ENCODE measurements at places on chromosomes 3 and 15.

DNA sequence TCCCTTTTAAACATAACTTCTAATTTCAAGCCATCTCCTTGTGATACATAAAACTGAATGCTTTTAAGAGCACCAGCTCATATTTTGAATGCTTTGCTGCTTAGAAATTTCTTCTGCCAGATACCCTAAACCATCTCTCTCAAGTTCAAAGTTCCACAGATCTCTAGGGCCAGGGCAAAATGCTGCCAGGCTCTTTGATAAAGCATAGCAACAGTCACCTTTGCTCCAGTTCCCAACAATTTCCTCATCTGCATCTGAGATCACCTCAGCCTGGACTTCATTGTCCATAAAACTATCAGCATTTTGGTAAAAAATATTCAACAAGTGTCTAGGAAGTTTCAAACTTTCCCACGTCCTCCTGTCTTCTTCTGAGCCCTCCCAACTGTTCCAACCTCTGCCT, 17.5 kb downstream of the OSTN start:
- no peak for DNase-seq

GRCh38 chr15:68371160-68371559, 60.8 kb downstream of the ITGA11 start:
- DNase-seq: no peak

GRCh38 chr3:145531548-145531947, 629.4 kb downstream of the PLOD2 start:
- DNase-seq: no peak

GRCh38 chr15:69557020-69557706, 104.5 kb downstream of the RPLP1 start:
- no peak for DNase-seq

GRCh38 chr15:25088261-25088790, 133.5 kb downstream of the SNRPN start:
- DNase-seq: no peak

DNA sequence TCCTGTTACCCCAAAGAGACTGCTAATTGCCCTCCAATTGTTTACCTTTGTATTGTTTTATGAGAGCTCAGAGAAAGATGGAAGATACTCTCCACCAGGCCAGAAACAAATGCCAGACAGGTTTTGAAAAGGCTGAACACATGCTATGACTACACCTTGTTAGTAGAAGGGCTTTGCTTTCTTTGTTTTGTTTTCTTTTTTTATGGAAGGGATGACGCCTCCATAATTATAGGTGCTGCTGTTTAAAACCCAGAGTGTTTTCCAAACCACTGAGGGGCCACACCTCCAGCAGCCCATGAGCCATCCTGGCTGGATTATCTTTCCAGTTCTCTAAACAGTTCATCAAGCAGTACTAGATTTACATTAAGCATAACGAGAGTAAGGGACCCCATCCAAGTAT, 5.6 kb upstream of the FOXP1 start:
- no peak for DNase-seq

DNA sequence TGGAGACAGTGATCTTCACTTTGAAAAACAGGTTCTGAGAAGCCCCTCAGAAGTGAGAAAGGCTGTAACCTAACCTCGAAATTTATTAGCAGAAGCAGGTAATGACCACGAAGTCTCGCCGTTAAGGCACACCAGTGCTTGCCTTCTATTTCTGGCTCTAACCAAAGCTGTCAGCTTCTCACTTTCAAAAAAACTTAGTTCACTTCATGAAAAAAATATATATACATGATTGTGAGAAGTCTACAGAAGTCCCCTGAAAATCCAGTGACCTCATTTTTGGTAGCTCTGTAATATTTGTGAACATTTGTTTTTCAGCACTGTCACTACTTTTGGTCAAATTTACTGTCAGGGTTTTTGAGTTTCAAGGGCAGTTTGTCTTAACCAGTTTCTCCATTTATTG, 19.1 kb upstream of the AKAP13 start:
- no peak for DNase-seq

- no peak for DNase-seq
Observed at GRCh38 chr3:117932441-117932840, 1102.2 kb downstream of the IGSF11 start.

GRCh38 chr15:97881346-97881965, 79.0 kb upstream of the ARRDC4 start:
- DNase-seq: no peak

DNA sequence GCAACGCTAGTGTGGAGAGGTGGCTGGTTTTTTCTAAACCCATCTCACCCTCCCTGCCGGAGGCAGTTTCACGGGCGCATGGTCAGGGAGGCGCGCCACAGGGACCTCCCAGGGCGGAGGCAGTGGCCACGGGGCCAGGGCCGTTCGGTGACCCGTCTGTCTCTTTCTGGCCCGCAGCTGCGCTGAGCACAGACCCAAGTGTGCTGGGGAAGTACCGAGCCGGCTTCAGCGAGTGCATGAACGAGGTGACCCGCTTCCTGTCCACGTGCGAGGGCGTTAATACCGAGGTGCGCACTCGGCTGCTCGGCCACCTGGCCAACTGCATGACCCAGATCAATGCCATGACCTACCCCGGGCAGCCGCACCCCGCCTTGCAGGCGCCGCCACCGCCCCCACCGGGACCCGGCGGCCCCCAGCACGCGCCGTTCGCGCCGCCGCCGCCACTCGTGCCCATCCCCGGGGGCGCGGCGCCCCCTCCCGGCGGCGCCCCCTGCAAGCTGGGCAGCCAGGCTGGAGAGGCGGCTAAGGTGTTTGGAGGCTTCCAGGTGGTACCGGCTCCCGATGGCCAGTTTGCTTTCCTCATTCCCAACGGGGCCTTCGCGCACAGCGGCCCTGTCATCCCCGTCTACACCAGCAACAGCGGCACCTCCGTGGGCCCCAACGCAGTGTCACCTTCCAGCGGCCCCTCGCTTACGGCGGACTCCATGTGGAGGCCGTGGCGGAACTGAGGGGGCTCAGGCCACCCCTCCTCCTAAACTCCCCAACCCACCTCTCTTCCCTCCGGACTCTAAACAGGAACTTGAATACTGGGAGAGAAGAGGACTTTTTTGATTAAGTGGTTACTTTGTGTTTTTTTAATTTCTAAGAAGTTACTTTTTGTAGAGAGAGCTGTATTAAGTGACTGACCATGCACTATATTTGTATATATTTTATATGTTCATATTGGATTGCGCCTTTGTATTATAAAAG, 1.8 kb downstream of the HES1 start:
- DNase-seq: peak; percentile 49

DNA sequence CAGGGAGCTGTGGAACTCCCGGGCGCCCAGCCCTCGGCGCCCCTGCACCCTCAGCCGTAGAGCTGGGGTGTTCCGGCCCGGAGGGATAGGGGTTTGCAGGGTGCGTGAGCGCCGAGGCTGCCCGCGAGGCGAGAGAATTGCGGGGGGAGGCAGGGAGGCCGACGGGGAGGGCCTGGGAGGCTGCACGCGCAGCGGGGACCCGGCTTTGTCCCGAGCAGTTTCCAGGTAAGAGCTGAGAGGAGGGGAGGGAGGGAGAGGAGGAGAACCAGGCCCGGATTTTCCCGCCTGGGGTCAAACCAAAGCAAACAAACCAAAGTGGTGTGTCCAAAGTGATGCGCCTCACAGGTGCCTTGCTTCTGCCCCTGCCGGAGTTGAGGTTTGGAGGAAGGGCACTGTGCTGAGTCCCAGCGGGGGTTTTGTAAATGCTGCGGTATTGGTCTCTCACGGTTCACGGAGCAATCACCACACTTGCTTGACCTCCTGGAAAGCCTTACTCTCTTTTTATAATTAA, 146.4 kb downstream of the TJP1 start:
- no peak for DNase-seq

- no peak for DNase-seq
Observed at GRCh38 chr3:10957976-10958749, 34.4 kb upstream of the SLC6A1 start.

DNA sequence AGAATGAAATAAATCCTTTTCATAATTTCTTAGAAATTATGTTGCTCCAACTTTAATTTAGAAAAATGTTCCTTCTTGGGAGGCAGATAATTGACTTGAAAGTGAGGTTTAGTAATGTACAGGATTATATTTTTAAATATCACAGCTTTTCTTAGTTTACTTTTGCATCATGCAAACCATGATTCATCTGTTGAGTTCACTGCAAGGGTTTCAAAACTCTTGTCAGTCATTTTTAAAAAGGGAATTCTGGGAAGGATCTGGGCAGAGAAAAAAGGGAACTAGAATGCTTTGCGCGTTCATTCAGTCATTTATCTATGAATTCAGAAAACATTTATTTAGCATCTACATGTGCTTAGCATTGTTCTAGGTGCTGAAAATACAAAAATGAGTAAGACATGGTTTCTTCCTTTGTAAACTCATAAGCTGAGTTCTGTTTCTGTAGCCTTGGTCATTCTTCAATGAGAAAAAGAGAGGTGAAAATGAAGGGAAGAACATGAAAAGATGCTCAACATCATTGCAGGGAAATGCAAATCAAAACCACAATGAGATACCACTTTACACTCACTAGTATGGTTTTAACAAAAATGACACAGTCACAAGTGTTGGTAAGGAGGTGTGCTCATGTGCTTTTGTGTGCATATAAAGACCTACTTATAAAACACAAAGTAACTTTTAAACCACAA, 209.1 kb downstream of the NR1D2 start:
- no peak for DNase-seq

DNA sequence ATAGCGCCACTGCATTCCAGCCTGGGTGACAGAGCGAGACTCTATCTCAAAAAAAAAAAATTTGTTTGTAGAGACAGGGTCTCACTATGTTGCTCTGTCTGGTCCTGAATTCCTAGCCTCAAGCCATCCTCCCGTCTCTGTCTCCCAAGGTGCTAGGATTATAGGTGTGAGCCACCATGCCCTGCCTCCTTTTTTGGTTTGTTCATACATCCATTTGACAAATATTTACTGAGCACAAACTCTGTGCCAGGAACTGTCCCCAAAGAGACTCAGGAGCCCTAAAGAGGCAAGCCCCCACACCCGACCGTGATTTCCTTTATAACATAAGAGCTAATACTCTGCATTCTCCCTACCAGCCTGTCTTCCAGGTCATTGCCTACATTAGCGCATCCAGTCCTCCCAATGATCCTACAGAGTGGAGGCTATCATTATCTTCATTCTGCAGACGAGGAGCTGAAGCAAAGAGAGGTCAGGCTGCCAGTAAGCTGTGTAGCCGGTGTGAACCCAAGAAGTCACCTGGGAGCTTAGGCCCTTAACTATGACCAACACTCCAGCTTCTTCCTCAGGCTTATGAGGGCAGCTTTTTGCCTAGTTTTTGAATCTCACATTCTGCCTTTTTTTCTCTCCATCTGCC, 6.3 kb upstream of the PXK start:
- no peak for DNase-seq

- DNase-seq: no peak
Observed at GRCh38 chr15:33393546-33393945, 82.8 kb downstream of the RYR3 start.

DNA sequence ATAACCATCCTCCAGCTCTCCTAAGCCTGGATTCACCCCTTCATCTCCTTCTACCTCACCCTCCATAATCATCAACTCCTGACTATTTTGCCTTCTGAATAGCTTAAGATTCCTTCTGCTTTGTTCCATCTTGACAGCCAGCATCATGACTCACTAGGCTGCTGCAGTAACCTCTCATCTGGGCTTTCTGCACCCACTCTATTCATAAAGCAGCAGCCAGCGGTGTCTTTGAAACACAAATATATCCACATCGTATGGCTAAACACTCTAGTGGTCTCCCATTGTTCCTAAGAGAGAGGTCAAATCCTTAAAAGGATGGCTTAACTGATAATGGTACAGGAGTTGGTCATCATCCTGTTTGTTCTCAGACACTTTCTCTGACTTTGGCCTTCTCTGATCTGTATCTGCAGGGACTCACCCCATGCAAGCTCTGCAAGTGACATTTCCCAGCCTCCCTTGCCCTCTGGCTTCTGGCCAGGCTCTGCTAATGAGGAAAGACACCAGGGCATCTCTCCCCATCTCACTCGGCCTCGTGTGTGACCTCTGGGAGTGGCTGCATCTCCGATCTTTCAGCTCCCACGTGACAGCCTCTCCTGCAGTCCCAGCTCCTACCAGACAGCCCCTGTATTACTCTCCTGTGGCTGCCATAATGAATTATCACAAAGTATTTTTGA, 6.2 kb downstream of the GRK7 start:
- DNase-seq: no peak

GRCh38 chr15:94086341-94086740, 145.0 kb upstream of the MCTP2 start:
- DNase-seq: no peak

DNA sequence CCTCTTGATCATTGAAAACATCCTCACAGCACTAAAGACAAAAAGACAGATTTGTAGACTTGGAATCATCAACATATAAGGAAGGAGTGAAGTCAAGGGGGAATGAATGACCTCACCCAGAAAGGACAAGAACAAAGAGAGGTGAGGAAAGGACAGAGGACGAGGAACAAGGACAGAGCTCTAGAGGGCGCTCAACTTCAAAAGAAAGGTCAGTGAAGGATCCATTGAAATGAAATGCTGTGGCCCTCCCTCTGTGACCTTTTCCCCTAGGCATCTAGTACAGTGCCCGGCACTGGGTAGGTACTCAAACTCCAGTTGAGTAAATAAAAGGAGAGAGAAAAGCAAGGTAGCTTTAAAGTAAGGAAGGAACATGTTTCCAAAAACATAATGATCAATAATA, 2.6 kb downstream of the ATP8B4 start:
- no peak for DNase-seq

- DNase-seq: no peak
Observed at GRCh38 chr3:37163262-37164015, 10.9 kb downstream of the LRRFIP2 start.

DNA sequence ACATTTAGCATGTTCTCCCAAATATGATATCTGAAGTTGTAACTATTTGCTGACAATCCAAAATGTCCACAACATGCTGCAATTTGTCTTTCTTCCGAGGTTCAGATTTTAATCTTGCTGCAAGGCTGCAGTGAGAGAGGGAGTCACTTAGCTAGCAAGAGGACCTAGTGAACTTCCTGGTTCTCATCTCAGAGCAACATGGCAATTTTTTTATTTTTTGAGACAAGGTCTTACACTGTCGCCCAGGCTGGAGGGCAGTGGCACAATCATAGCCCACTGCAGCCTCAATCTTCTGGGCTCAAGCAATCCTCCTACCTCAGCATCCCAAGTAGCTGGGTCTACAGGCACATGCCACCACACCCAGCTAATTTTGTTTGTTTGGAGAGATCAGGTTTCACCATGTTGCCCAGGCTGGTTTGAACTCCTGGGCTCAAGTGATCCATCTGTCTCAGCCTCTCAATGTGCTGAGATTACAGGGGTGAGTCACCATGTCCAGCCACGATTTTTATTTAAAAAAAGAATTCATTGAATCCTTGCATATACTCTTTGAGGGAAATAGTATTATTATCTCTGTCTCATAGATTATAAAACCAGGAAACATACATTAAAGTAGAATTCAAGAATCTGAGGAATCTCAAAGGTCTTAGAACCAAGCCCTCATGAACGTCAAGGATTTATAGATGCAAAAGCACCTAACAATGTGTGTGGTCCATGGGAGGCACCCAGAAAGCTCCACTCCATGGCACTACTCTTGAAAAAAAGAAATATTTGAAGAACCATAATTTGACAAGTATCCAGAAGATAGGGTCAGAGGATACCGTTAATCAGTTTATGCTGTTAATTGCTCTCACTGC, 9.1 kb downstream of the HDC start:
- DNase-seq: no peak

Measured in progenitor cell of endocrine pancreas (in vitro differentiated cells).